ENCODE measurements at places on chromosomes 4 and X.

GRCh38 chr4:129254526-129254925 is 158.6 kb downstream of the C4orf33 start:
- DNase-seq, result no peak

GRCh38 chr4:150321113-150321512 is 242.9 kb downstream of the DCLK2 start:
- DNase-seq, result no peak

DNA sequence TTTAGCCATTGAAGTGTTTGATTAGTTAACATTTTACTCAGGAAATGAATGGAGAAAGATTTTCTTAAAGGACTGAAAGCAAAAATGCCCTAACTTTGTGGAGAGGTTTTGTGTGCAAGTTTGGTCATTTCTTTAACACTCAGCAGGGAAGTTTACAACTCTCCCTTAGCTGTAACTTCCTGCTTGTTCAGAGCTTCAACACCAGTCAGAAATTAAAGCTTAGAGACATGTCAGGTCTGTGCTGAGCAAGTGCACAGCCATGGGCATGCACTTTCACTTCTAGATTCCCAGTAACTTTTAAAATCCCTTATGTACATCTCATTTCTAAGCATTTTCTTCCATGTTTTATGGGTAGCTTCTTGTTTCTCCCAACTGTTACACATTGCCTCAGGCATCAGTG is 326.0 kb downstream of the ACTRT1 start:
- DNase-seq, result no peak

DNA sequence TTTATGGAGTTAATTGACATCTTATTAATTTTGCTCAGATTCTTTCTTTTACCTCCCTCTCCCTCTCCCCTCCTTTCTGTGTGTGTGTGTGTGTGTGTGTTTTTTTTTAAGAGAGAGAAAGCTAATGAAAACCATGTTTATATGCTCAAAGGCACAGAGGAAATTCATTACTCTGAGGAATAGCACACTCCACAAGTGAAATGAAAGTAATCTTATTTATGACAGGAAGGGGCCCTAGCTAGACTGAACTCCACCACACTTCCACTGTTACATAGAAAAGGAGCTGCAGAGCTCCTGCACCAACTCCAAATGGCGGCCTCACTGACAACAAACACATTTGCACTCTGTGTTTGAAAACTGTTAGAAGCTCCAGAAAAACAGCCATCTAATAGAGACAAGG is 150.6 kb downstream of the RASL11B start:
- no peak for DNase-seq

GRCh38 chrX:118324588-118324987 is 21.3 kb upstream of the WDR44 start:
- DNase-seq, result no peak

- DNase-seq, result no peak
Observed at GRCh38 chr4:150418757-150419410, 163.1 kb upstream of the MAB21L2 start.

DNA sequence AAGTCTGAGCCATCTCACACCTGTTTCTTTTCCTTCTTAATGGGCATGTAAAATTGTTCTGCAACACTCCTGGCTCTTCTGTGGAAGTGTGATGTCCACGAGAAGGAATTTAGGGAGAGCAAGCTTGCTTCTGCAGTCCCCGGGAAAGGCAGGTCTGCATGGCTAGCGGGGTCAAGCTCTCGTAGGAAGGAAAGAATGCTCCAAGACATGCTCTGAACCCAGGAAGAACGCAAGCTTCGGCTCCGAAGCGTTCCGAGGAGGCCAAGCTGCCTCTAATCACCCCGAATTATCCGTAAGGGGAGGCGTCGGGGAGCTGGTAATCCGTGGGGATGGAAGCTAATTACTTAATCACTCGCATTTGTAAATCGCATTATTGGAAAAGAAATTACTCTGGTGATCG is 177.7 kb downstream of the CRLF2 start:
- no peak for DNase-seq

GRCh38 chr4:74378573-74378972 is 13.6 kb downstream of the EREG start:
- DNase-seq, result no peak

GRCh38 chrX:7346021-7346420 is 198.1 kb upstream of the PUDP start:
- no peak for DNase-seq

DNA sequence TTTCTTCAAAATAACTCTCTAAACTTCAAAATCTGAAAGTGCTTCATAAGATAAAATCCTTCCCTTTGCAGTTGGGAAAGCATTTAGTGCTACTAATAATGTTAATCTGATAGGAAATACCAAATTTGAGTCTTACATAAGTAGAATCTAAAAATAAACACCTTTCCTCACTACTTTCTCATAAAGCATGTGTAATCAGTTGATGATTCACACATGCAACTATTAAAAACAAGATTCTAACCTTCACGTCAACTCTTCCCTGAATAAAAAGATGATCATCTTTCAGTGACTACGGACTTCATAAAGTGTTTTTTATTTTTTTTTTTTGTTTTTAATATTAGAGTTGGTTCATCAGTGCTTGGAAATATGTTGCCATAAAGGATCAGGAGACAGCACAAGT is 172.6 kb downstream of the ACTRT1 start:
- no peak for DNase-seq

DNA sequence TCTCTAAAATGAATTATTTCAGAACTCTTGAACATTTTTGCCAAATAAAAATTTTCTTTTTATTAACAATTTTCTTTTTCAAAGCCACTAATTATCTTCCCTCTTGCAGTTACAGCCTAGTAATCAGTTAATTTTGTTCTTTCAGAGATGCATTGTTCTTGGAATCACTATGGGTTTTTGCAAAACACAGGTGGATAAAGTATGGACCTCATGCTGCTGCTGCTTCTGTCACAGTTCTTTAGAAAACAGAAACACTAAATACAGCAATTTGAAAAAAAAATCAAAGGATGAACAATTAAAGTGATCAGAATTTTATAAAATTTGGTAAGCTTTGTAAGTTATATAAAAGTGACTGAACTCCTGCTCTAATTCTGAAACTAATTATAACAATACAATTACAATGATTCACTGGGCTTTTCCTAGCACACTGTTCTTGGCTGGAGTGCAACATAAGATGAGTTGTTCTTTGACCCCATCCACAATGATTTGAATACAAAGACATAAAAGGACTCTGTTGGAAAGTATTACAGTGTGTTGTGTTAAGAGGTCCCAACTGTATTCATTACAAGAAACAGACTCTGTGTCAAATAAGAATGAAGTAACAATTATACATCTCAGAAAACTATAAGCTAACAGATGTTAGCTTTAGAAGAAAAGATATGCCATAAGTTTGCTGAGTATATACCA is 59.4 kb upstream of the GK2 start:
- no peak for DNase-seq

DNA sequence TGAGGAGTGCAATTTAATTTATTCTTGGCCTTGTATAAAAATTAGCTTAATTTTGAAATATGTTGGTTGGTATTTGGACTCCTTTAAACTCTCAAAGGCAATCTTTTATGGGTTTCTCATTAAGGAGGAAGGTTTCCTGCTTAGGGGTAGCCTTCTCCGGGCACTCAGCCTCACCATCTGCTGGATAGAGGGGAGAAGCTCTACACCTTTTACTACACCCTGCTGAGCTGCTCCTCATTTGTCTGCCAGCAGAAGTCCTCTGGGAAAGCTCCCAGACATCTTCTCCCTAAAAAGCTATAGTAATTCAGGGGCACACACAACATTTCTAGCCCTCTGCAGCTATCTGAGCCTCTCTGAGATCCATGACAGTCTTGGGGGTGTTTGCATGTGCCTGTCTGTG is 179.1 kb downstream of the SOWAHB start:
- no peak for DNase-seq

DNA sequence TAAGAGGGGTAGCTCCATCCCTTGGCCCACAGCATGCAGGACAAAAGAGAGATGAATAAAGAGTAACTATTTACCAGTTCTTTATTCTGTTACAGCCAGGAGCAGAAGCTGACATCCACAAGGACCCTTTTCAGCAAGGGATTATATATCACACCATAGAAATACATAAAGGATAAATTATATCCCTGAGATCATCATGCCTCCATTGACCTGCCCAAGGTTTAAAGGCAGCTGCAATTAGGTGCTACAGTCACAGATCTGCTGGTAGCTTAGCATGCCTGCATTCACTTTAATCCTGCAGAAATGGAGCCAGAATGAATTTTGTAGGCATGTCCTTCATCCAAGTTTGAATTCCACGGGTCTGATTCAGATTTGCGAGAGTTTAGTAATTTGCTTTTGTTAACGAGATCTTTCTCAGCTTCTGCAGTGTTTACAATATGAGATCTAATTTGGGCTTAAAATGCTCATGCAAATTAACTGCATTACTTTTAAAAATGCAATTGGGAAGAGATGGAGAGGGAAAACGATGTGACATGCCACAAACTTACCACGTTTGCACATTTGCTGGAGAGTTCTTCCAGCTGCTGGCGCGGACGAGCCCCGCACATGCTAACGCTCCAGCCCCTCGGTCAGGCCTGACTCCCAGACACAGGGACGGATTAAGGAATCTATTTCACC is 327.0 kb upstream of the NOCT start:
- no peak for DNase-seq

- no peak for DNase-seq
Observed at GRCh38 chr4:17448689-17449088, 63.2 kb downstream of the QDPR start.

GRCh38 chr4:15720851-15721250 is 18.0 kb downstream of the BST1 start:
- DNase-seq, result no peak

DNA sequence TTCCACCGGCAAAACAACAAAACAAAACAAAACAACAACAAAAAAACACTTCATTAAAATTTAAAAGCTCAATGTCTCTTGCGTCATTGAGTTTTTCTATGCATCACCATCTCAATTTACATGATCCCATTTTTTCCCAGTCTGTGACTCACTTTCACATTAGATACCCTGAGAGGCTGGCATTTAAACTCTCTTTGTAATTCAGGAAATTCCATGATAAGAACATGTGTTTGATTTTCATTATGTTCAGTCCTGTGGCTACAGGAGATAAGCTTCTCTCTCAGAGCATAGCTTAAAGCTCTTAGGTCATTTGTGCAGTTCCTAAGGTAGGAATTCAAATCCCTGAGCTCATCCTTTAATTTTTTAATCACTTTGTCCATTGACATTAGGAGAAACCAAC is 104.6 kb downstream of the NBDY start:
- DNase-seq, result no peak

DNA sequence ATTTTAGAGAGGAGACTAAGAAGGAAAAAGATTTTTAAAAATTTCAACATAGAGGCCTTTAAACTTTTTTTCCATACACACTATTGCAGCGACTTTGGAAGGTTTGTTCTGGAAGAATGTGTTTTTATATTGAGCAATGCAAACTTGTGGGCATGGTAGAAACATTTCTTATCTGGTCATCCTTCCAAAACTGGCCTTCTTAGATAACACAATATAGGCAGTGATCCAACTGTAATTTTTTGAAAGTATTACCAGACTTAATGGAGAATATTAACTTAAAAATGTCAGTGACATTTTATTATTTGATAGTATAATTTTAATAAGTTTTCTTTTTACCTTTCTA is 25.6 kb downstream of the FHDC1 start:
- no peak for DNase-seq

GRCh38 chr4:80035336-80035735 is 37.7 kb downstream of the ANTXR2 start:
- DNase-seq, result no peak

GRCh38 chrX:80022363-80023031 is 7.9 kb downstream of the TBX22 start:
- no peak for DNase-seq

DNA sequence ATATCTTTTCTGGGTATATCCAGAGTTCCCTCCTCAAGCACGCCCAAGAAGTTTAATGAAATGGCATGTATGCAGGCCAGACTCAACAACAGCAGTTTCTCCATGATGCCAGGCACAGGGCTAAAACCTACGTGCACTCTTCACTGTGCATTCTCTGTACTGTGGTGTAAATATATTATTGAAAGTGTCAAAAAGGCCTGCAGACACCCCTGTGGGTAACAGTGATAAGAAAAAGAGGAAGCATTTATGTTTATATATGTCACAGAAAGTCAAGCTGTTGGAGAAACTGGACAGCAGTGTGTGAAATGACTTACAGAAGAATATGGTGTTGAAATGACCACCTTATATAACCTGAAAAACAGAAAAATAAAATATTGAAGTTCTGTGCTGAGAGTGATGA is 29.6 kb upstream of the DCAF8L1 start:
- no peak for DNase-seq

- no peak for DNase-seq
Observed at GRCh38 chr4:3672465-3672831, 93.7 kb upstream of the ADRA2C start.

DNA sequence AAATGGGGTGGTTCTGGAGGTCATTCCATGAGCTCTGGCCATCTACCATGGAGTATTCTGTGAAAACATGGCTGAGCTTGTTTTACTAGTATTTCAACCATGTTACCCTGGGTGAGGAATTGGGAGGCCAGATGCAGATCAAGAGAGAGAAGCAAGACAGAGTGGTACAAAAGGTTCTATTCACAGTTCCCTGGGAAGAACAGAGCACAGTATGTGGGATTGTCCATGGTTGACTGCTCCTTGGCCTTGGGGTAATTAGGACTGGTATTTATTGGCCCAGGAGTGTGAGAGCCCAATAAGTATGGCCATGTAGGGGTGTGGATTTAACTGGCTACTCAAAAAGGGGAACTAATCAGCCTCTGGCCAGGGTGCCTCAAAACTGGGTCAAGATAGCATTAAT is 239.7 kb upstream of the GATB start:
- DNase-seq, result no peak

DNA sequence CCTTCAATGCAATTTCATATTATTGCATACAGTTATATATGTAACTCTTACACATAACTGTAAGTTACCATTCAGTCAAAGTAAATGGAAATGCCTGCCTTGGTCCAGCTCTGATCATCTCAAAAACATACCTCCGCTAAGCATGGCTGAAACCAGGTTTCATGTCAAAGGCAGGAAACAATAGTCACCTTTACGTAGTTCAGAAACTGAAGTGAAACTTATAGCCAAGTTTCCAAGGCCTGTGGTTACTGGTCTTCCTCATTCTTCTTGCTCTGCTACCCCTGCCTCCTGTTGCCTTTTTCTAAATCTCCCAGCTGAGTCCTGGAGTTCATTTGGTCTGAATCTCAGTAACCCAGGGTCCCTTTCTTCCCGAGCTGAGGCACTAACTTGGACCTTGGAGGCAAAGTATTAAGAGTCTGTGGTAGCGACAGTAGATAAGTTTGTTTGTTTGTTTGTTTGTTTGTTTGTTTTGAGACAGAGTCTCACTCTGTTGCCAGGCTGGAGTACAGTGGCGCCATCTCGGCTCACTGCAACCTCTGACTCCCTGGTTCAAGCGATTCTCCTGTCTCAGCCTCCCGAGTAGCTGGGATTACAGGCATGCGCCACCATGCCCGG is 30.8 kb downstream of the DAPP1 start:
- DNase-seq, result no peak

DNA sequence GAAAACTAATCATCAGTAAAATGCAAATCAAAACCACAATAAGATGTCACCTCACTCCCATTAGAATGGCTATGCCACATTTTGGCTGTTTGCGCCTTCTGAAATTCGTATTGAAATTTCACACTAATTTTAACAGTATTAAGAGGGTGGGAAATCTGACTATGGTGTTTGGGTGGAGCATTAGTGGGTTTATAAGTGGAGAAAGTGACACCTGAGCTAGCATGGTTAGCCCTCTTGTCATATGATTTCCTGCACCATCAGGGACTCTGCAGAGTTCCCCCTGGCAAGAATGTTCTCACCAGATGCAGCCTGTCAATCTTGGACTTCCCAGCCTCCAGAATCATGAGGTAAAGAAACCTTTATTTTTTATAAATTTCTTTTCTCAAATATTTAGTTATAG is 31.6 kb upstream of the BRWD3 start:
- no peak for DNase-seq

GRCh38 chrX:147072747-147073146 is 258.2 kb upstream of the CXorf51A start:
- DNase-seq, result no peak
